ENCODE measurements at places on chromosomes 6 and 20. TPM values are rescaled to one million over a fixed set of nuclear protein-coding genes. Genes with fewer than 3 reads are reported as not detected.

DNA sequence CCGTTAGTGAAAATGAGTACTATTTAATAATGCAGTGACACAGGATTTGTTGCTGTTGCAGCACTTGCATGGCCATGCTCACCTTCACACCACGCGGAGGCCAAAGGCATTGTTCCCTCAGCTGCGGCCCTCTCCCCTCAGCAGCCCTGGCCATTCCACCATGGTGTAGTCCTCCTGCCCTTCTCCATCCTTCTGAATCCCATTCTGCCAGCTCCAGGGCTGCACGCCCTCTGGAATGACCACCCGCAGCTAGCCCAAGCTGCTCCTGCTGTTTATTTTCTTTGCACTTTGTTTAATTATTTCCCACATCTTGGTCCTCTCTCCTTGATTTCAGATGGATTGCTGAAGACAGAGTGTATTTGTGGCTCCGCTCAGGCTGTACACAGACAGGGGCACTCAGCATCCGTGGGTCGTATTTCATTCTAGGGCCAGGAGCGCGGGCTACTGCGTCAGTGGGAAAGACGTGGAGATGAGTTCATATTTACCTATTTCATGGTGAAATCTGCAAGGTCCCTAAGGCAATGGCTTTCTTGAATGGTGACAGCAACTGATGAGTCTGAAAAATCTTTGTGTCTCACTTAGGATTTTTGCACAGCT lies 81.4 kb upstream of the DUSP22 start:
- no peaks in the 10 kb centered on the region for H3K36me3 ChIP-seq
- no peaks in the 10 kb centered on the region for H3K27me3 ChIP-seq
- H3K4me3 ChIP-seq: no peak overlapping the region
- DNase-seq: no peak
- peaks cover 26% of the 10 kb centered on the region for H3K4me1 ChIP-seq
- no peak overlapping the region for H3K27ac ChIP-seq

GRCh38 chr6:35035481-35036030 lies 105.6 kb downstream of the TCP11 start:
- H3K36me3 ChIP-seq: peaks cover 3% of the 10 kb centered on the region

- peak overlapping the region; percentile 93 for H3K4me3 ChIP-seq
- no peaks in the 10 kb centered on the region for H3K27me3 ChIP-seq
- H3K27ac ChIP-seq: peak overlapping the region; percentile 75
- no peak for DNase-seq
- no peaks in the 10 kb centered on the region for H3K36me3 ChIP-seq
Measured at GRCh38 chr6:20211941-20212391, 303 bp downstream of the MBOAT1 start.

GRCh38 chr20:11935212-11936154 lies 17.8 kb downstream of the BTBD3 start:
- H3K27me3 ChIP-seq: no peaks in the 10 kb centered on the region
- H3K27ac ChIP-seq: no peak overlapping the region
- no peak for DNase-seq
- H3K4me3 ChIP-seq: no peak overlapping the region
- H3K36me3 ChIP-seq: no peaks in the 10 kb centered on the region

DNA sequence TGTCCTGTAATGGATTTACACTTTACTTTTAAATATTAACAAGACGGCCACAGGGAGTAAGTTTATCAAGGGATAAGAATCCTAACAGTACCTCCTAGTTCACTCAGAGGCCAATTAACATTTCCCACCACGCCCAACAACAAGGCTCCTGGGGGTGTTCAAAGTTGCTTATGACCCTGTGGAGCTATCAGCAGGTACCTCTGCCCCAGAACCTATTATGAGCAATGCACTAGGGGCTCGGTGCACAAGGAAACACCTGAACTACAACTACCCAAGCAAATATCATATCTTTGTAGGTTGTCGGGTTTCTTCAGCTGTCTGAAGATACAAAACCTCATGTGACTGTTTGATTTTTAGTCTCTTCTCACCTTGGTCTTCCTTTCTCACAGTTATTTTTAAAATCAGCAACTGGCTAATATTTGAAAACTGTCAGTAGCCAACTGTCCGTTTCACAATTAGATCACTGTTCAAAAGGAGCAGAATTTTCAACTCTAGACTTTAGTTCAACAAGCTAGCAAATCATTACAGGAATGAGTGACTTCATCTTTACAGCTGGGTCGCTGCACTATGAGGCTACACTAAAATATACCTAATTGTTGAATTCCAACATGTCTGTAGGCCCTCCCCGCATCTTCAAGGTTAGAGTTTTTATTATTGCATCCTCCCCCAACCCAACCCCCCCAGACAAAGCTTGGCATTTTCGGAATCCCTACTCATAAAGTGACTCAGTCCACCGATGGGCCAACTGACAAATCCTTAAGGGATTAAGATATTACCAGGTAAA lies 38.1 kb downstream of the B4GALT5 start:
- H3K4me3 ChIP-seq: peak overlapping the region; percentile 52
- H3K27me3 ChIP-seq: no peaks in the 10 kb centered on the region
- peak overlapping the region; percentile 70 for H3K27ac ChIP-seq
- H3K36me3 ChIP-seq: no peaks in the 10 kb centered on the region
- no peak for DNase-seq
- peaks cover 57% of the 10 kb centered on the region for H3K4me1 ChIP-seq

- peak; percentile 49 for DNase-seq
- no peaks in the 10 kb centered on the region for H3K36me3 ChIP-seq
- H3K27me3 ChIP-seq: no peaks in the 10 kb centered on the region
- H3K27ac ChIP-seq: peak overlapping the region; percentile 60
Measured at GRCh38 chr20:53622247-53623133, 28.9 kb upstream of the ZNF217 start.

Gene PRDM13
- not detected for total RNA-seq

Data from CD4-positive, CD25-positive, alpha-beta regulatory T cell (primary cell).